Omental fat pad (tissue), 4 donors: ENCODE measurements at places on chromosomes 2 and 18. TPM values are rescaled to one million over a fixed set of nuclear protein-coding genes. Genes with fewer than 3 reads are reported as not detected.
A peak's percentile ranks its signal among the peaks of the same experiment; 100 is the strongest.

Gene CDK5R2
- total RNA-seq: not detected

GRCh38 chr2:138829326-138829919 lies 49.2 kb upstream of the NXPH2 start:
- DNase-seq: no peak

DNA sequence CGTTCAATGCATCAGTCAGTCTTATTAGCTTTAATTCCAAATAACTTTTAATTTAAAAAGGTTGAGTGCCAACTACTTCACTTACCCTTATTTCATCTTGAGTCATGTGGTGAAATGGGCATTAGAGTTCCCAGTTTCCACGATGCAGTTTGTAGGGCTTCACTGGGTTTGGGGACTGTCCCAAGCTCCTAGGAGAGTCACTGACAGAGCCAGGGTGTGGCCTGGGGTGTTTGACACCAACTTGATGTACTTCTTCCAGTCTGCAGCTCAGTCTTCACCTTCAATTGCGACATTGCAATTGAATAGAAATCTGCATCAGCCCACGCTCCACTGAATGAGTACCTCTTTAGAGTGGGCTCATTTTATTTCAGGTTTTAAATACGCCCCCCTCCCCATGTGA lies 165.3 kb downstream of the ARL4C start:
- DNase-seq: no peak

Gene ZC3H6
- 24.0 TPM for total RNA-seq

Gene PLB1
- 15.4 TPM for total RNA-seq

DNA sequence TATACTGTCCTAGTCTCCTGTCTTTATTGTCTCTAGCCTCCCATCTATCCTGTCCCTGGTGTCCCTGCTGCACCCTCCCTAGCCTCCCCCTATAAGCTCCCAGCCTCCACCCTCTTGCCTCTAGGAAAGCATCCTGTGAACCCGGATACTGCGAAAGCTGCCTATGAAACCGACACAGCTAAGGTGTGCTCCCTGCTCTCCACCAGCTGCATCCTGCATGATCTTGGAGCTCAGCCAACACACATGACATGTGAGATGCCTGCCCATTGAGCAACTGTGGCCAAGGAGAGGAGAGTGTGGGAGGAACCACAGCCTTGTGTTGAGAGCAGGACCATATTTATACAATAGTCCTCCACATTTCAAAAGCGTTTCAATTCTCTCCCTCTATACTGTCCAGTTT lies 187.1 kb downstream of the ZBTB7C start:
- DNase-seq: peak; percentile 37

DNA sequence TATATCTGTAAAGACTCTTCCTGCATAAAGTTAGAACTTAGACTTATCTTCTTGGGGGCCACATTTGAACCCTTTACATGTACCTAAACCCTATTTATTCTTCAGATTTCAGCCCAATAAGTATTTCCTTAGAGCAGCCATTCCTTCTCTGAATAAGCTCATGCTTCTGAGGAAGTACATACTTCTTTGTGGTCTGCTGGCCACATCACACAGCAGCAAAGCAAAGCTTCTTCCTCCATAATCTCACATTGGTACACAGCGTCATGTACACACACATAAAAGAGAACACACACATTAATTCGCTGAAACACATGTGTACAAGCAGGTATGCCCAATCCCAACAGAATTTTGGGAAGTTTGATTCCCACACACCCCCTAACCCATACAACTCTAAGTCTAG lies 331.0 kb downstream of the CDH2 start:
- no peak for DNase-seq

DNA sequence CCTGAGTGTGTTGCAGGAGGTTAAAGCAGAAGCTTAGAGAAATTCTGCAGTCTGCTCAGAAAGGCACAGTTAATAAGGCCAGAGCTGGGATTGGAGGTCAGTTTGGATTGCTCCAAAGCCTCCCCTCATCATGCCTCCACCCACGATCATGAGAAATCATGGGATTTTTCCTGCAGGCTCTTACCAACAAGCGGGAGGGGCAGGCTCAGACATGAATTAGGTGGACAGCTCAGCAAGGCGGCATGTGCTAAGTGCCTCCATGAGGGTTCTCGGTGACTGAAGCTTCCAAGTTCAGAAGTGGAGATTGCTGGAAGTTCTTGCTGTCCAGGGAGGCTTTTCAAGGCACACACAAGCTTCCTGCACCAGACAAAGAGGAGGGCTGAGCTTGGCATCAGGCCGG lies 163.8 kb downstream of the SETBP1 start:
- DNase-seq: no peak

DNA sequence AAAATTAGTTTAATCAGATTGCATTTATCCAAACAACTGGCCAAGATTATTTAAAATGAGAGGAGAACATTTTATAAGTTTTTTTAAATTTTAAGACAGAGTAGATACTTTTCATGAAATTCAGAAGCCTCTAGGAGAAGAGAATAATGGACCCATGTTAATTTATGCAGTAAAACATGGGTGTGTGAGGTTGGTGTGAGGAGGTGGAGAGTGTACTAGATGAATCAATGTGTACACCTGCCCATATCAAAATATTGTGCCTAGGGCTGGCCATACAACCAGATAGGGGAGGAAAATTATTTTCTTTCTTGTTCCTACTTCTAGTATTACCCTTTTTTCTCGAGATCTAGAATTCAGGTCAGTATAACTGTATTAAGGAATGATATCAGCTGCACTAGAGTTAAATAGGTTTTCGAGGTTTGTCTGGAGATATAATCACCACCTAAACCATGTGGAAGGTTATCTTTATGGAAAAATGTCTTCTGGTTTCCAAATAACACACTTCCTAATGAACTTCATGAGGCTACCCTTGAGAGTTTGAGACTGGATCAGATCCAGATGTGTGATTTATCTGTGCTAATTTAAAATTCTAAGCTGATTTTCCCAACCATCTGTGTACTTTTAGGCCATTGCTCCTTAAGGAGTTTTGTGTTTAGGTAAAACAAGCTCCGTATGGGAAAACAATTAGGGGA lies 37.6 kb downstream of the TMEM178A start:
- no peak for DNase-seq

- DNase-seq: no peak
Measured at GRCh38 chr2:100246163-100247145, 75.8 kb downstream of the LONRF2 start.

DNA sequence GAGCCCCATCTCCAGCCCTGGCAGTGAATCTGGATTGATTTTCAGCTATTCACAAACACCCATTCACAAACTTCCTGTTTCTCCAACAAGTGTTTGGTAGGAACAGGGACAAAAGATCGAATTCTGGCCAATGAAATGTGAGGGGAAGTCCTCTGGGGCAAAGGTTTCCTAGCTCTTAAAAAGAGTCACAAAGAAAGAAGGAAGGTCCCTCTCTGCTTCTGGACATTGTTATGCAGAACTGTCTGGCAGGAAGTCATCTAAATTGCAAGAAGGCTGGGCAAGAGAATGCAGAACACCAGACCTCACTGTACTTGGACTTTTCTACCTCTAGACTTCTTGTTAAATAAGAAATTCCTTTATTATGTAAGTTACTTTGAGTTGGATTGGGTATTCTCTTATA lies 137.3 kb downstream of the CCDC148 start:
- no peak for DNase-seq

GRCh38 chr2:63871864-63872263 lies 30.2 kb downstream of the UGP2 start:
- DNase-seq: no peak

Gene GRP
- not detected for total RNA-seq

DNA sequence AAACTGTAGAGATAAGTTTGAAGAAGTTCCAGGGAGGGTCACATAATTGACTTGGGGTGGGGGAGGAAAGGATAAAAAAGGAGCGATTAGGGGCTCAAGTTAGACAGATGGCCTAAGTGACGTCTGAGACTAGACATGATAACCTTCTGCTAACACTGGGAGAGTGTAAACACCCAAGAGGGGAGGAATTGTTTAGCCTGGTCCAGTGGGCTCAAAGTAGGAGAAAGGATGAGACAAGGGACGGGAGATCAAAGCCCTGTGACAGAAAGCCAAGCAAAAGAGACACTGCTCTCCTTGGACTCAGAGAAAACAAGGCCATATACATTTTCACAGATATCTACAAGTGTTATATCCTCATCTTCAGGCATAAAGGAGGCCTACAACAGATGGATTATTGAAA lies 45.5 kb upstream of the IHH start:
- no peak for DNase-seq

DNA sequence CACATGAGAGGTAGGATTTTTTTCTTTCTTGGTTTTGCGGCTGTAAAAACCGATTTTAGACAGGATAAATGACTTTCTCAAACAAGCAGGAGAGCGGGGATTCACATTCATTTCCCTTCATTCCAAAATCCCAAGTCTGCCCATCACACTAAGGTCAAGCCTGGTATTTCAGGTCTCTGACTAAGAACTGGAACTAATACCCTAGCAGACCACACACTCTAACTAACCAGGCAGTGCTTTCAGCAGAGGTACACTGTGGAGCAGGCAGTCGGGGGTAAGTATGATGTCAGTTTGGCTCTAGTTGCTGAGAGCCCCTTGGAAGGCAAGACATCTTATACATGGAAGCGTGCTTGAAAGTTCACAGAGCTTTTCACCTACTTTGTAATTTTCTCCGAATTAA lies 128.1 kb upstream of the LHCGR start:
- DNase-seq: no peak

DNA sequence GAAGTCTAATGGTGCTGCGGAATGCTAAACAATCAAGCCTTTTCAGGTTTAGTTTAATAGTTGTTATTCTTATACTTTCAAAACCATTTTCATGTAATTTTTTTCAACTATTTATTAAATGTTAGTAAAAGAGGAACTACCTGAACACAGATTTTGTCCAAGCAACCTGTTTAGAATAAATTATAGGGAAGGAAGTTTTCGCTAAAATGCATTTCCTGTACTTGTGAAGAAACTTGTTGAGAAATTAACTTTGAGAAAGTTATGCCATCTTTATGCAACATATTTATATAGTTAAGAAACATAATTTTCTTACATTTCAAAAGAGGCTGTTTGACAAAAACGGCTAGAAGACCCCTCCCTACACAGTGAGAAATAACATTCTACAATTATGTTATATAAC lies 16.6 kb downstream of the MAP4K4 start:
- no peak for DNase-seq

Gene SOCS6
- total RNA-seq: 15.6 TPM

Gene IL1R2
- 12.2 TPM for total RNA-seq

Gene HOXD9
- total RNA-seq: 1.8 TPM

- DNase-seq: no peak
Measured at GRCh38 chr2:10205162-10205475, 82.6 kb downstream of the RRM2 start.

DNA sequence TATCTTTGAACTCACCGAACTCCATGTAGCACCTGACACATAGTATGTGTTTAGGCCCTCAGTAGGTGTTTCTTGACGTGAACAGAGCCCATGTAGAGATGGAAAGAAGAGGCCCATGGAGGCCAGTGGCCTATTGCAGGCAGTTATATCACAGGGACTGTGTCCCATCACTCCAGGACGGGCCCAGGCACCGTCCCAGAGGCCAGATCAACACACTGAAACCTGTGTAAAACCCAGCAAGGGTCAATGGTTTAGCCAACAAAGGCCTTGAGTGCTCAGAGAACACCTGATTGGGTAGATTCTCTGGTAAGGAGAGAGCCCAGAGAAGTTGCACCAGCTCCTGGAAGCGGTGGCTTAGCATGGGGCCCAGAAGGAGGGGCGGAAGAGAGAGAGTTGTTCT lies 82.8 kb downstream of the INHBB start:
- DNase-seq: no peak

GRCh38 chr2:38266382-38267061 lies 110.6 kb downstream of the ATL2 start:
- DNase-seq: no peak

DNA sequence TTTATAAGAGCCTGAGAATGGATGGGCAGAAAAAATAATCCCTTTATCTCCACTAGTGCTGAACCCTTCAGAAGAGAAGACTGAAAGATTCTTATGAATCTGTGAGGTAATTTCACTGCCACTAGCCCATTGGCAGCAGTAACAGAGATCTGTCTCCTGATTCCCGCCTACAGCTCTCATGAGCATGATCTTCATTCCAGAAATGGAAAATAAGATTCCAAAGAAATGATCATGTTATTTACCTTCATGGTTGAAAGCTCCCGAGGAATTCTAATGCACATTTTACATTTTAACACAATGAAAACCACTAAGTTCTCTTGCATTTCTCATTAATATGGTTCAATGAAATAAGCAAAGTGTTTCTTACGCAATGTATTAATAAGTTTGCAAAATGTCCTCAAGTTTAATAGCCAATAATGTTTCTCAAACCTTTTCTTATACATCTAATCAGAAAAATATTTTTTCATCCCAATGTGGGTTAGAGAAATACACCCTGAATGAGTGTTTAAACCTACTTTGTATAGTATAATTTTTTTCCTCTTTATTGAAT lies 905.6 kb downstream of the TMEM182 start:
- DNase-seq: no peak

GRCh38 chr2:189543367-189543766 lies 37.2 kb downstream of the SLC40A1 start:
- DNase-seq: no peak

GRCh38 chr2:178863130-178863855 lies 56.1 kb upstream of the TTN start:
- no peak for DNase-seq

DNA sequence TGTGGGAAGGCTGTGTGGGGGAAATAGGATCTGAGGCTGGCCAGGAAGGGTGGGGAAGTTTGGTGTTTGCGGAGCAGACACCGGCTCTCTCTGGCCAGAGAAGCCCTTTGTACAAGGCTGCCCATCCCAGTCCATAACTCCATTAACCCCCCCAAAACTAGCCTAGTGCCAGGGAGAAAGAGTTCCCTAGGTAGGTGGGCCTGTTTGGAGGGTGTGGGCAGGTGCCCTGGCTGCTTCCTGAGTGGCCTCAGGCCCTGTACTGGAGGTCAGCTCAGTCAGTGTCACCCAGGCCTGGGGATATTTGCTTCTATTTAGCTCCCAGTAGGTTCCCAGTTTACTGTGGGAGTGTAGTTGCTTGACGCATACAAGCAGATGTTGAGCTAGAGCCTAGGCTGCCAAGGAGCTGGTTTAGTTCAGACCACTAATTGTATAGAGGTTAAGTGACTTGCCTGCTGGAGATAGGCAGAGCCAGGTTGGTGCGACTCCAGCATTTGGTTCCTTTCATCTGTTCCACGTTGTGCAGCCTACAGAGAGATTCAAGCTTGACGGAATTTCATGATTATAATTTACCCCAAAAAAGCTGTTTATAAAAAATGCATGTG lies 2.9 kb upstream of the GREB1 start:
- no peak for DNase-seq

DNA sequence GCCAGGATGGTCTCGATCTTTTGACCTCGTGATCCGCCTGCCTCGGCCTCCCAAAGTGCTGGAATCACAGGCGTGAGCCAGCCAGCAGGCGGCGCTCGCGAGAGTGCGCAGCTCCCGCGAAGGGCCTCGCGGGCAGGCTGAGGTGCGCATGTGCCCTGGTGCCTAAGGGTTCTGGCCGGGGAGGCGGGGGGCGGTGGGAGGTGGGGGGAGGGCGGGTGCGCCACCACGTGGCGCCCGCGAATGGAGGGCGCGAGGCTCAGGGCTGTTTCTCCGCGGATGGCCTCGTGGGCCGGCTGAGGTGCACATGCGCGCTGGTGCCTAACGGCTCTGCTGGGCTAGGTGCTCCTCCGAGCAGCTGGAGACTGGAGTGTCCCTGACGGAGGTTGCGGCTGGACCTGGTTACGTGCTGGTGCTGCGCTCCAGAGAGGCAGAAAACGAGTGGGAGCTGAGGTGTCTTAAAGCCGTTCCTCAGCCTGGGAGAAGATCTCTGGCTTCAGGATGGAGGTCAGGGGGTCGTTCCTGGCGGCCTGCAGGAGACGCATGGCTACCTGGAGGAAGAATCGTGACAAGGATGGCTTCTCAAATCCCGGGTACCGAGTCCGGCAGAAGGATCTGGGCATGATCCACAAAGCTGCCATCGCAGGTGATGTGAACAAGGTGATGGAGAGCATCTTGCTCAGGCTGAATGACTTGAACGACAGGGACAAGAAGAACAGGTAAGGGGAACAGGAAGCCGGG lies at the start of gene ANKRD62:
TSS of gene ANKRD62 (plus strand) at position 324 of the 738 bp plus-strand sequence. CDS start at position 499, 175 bp downstream.
- DNase-seq: no peak
